ENCODE measurements at places on chromosomes 13 and 19.

- no peak for DNase-seq
These were observed 23.3 kb downstream of the EXOSC8 start for GRCh38 chr13:37023871-37024270.

DNA sequence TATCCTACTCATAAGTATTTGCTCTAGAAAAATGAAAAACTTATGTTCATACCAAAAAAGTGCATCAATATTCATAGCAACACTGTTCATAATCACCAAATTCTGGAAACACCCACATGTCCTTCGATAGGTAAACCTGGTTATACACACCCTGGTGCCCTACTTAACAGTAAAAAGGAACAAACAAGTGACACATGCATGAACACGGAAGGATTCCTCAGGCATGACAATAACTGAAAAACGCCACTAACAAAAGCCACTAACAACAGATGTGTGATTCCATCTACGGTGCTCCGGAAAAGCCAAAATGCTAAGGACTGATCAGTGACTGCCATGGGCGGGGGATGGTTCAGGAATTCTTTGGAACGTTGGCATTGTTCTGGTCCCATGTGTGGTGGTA lies 65.5 kb downstream of the STK24 start:
- no peak for DNase-seq

GRCh38 chr13:109734002-109734785 lies 52.2 kb downstream of the IRS2 start:
- no peak for DNase-seq

GRCh38 chr19:19111136-19111835 lies 27.0 kb downstream of the TMEM161A start:
- DNase-seq, result no peak

DNA sequence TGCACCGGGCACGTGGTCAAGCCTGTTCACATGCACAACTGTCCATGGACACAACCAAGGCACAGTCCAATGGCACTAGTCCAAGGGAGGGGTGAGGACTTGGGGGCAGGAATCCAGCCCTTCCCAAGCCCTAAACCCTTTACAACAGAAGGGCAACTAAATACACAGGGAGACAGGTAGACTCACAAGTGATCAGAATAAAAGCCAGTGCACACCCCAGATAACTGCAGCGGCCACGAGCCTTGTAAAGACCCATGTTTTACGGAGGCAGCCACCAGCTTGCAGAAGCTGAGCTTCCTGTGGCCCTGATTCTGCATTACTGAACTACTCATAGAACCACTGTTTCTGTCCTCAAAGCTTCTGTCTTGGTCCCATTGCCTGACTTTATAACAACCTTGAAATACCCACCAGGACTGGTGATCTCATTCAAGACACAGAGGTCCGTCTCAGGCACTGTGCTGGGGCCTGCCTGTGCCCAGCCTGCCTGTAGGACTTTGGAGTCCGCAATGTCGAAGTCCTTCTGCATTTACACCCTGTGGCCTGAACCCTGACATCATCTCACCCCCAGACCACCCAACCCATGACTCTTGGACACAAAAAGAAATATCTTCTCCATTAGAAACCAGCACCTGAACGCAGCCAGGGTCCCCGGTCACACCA lies 181.2 kb downstream of the COL4A1 start:
- no peak for DNase-seq

GRCh38 chr19:13696839-13697238 lies 67.5 kb upstream of the MRI1 start:
- no peak for DNase-seq

- DNase-seq, result no peak
These were observed 437.9 kb downstream of the KLF5 start for GRCh38 chr13:73496711-73497110.

DNA sequence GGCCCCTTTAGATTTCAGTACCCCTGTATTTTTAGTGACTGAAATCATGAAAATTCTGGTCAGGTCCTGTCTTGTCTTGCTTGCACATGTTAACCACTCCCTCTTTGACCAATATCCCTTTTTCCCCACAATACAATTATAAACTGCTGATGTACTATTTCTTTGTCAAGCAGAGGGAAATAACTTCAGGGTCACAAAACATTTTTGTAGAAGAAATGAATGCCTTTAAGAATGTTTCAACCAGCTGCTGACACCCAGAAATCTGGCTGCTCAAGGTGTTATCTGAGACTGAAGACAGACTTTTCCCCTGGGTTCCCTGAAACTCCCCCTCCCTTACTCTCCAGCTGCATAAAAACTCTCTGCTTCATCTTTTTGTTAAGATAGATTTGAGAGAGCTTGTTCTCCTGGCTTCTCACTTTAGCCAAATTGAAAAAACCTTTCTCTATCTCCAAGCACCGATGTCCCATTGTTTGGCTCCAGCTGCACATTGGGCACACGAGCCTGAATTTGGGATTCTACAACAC lies 18.4 kb upstream of the ACOD1 start:
- DNase-seq, result no peak

DNA sequence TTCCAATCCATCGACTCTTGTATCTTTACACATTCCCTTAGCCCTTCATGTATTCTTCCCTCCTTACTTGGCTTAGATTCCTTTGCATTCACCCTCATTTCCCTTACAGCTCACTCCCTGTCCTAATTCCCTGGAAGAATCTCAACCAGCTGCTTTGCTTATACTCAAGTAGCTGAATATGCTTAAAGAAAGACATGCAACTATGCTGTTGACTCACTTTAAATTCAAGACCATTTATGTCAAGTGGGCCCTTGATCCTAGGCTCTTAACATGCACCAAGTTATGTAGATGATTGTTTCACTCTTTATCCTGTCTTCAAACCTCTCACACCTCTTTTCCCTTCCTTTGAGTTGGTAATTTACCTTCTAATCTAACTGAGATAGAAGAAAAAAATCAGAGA lies 7.4 kb downstream of the CCDC122 start:
- no peak for DNase-seq

- DNase-seq, result no peak
These were observed 6.3 kb upstream of the MRPS31 start for GRCh38 chr13:40777166-40777808.

DNA sequence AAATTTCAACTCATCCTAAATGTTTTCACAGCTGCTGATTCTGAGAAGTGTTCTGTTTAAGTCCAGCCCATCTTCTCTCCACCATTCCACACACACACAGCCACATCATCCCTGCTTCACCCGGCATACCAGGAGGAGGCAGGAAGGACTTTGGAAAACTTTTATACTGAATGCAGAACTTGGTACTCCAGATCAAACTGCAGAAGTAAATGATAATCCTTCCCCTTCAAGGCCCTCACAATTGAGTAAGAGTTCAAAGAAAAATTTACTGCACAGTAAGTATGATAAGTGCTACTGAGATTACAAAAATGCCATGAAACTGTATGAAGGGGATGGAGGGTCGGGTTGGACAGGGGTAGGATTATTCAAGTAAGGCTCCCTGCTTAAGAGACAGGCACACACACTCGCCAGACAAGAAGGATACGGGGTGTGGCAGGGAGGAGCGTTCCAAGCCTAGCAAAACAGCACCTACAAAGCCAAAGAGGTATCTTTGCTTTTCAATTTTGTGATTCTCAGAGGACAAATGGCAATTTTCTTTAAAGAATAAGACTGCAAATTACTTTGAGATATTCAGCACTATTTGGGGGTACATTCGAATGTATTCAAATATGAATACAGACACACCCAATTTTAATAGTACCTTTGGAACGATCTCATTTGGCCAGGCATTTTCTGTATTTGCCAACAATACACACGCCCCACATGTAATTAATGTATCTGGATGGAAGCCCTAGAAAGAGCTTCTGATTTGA lies 2.5 kb downstream of the USP12 start:
- no peak for DNase-seq

DNA sequence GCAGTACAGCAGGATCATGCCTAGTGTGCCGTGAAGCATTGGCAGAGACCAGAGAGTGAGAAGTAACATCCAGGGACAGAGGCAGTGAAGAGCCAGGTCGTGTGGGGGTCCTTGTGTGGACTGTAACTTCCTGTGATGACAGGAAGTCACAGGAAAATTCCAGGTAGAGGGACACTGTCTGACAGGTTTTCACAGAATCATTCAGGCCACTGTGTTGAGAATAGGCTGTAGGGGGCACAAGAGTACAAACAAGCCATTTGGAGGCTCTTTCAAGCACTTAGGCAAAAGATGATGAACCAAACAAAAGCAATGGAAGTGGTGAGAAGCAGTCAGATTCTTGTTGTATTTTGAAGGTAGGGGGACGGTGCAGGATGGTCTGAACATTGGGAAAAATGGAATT lies 46.4 kb downstream of the N4BP2L1 start:
- peak; percentile 9 for DNase-seq

DNA sequence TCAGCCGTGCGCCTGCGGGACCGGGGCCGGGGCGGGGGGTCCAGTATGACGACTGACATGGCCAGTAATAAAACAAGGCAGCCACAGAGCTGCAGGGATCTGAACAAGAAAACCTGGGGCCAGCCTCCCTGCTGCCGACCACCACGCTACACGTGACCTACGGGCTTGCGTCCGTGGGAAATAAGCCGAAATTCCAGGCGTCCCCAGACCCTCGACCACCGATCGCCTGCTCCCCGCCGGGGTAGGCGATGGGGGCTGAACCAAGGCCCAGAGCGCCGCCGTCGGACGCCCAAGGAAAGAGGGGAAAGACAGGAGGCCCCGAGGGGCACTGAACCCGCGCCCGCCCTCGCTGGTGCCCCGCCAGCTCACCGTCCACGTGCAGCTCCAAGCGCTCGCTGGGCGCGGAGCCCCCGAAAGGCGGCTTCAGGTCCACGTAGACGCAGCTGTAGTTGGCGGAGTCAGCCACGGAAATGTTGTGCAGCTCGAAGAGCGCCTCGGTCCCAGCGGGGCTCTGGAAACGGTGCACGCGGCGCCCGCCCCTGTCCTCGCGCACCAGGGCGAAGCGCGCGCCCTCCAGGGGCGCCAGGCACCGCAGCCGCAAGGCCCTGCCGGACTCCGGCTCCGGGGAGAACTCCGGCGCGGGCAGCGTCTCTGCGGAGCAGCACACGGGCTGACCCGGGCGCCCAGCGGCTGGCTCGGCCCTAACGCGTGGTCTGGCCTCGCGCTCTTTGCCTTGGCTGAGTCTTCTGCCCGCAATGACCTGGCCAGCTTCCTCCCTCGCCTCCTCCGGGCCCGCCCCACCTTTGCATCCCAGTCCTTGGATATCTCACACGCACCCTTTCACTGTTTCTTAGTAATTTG lies 3.1 kb downstream of the A1BG start:
- DNase-seq, result no peak

- DNase-seq, result no peak
These were observed 1877.7 kb upstream of the PRR20A start for GRCh38 chr13:55263045-55263444.
